ENCODE measurements at places on chromosomes 6 and 20. TPM values are rescaled to one million over a fixed set of nuclear protein-coding genes. Genes with fewer than 3 reads are reported as not detected.
A peak's percentile ranks its signal among the peaks of the same experiment; 100 is the strongest.

B3GALT4 gene
- total RNA-seq = 4.5 TPM

BTBD9 gene
- 15.0 TPM for total RNA-seq

MCHR2 gene
- total RNA-seq = not detected

CST4 gene
- total RNA-seq = not detected

PPT2 gene
- total RNA-seq = 27.2 TPM

PM20D2 gene
- 8.3 TPM for total RNA-seq

DNA sequence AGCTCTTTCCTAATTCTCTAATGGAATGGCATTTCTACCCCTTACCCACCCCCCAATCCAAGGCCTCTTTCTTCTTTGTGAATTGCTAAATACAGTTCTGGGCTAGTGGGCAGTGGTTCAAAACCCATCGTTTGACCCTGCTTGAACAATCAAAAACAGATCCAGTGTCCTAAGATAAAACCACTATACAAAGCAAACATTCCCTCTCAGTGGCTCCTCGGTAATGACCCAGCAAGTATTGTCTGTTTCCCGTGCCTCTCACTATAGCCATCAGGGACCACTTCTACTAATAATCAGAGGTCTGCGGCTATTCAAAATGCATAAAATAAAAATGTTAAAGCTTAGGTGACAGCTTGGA is 143.5 kb upstream of the AKAP12 start:
- DNase-seq = no peak

GRCh38 chr6:53041356-53041755 is 23.8 kb upstream of the FBXO9 start:
- DNase-seq = no peak

DNA sequence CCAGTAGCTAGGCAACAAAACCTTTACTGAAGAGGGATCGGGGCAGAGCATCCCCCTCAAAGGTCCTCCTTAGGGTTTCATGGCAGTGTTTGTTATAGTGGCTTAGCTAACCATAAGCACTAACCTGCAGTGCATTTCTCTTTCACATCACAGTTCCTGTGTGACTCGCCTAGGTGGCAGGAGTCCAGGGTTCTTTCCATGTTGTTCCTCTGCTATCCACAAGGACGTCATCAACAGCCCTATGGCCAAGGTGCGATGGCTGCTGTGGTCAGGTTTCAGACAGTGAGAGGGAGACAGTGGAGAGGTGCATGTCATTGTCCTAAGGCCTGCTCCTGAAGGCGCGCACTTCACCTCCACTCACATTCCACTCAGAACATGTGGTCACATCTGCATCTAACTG is 38.8 kb upstream of the FOXA2 start:
- DNase-seq = peak; percentile 2

GRCh38 chr6:33441457-33441856 is 12.9 kb upstream of the ZBTB9 start:
- no peak for DNase-seq

GRCh38 chr20:32925481-32926196 is 66.9 kb downstream of the EFCAB8 start:
- DNase-seq = no peak
